ENCODE measurements at places on chromosomes 1 and 21. TPM values are rescaled to one million over a fixed set of nuclear protein-coding genes. Genes with fewer than 3 reads are reported as not detected.

The ANGPTL3 gene
- total RNA-seq: not detected

The APOBEC4 gene
- total RNA-seq: not detected

The GBP2 gene
- total RNA-seq: 3.0 TPM

The CCDC17 gene
- 2.2 TPM for total RNA-seq

The PALMD gene
- 0.05 TPM for total RNA-seq

The HSD3B2 gene
- 1.2 TPM for total RNA-seq

The TTLL7 gene
- total RNA-seq: 31.4 TPM

The ZBTB21 gene
- total RNA-seq: 17.9 TPM

Data from Panc1 (cell line).